ENCODE measurements at places on chromosomes 1 and 21. TPM values are rescaled to one million over a fixed set of nuclear protein-coding genes. Genes with fewer than 3 reads are reported as not detected.

DNA sequence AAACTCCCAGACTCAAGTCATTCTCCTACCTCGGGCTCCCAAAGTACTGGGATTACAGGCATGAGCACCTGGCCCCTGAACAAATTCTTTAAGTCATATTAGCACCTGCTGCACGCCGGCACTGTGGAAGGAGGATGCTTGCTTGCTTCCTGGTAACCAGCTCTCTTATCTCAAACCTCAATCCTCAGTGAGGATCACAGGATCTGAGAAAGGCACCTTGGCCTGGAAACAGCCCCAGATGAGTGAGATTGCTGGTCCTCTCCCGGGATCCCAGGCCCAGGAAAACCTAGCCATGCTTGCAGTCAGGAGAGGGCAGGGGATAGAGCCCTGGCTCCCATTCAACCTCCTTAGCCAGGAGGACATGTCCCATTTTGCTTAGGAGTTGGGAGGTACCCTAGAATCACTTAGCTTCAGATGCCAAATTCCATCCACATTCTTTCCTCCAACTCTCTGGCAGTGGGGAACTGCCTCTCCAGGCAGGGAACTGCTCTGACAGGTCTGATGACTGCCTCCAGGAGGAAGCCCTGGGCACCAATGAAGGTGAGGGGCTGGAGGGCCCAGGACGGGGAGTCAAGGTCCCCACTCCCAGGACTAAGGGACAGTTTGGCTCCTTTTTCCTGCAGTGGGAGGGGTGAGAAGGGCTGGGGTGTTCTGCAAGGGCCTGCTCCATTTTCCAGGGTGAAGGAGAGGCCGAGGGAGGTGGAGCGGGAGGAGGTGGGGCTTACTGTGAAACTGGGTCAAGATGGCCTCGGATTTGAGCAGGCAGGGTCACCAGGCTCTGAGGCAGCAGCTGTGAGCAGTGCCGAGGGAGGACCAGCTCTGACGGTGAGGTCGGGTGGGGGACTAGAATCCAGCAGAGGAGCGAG is 9.5 kb downstream of the GPR37L1 start:
- DNase-seq, result no peak

GRCh38 chr1:214332946-214333798 is 52.2 kb downstream of the SMYD2 start:
- DNase-seq, result peak; percentile 49

DNA sequence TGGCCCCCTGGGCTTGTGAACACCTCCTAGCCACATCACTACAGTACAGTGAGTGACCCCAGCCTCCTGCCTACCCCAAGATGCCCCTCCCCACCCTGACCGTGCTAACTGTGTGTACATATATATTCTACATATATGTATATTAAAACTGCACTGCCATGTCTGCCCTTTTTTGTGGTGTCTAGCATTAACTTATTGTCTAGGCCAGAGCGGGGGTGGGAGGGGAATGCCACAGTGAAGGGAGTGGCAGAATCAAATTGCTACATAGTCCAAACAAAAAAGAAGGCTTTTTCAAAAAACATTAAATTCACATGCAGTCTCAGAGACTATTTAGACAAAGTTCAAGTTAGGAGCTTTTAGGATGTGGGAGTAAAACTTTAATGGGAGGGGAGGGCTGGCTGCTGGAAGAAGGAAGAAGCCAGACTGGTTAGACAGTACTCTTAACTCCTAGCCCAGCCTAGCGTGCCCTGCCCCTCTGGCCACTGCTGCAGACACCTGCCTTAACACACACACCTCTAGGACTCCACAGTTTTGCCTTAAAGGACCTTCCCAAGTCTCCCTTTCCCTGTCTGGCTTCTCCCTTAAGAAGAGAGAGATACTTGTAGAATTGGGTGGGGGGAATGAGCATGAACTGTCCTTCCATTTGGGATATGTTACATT is 9.4 kb downstream of the PEA15 start:
- DNase-seq, result no peak

GRCh38 chr1:58812926-58813325 is 29.1 kb upstream of the JUN start:
- DNase-seq, result no peak

DNA sequence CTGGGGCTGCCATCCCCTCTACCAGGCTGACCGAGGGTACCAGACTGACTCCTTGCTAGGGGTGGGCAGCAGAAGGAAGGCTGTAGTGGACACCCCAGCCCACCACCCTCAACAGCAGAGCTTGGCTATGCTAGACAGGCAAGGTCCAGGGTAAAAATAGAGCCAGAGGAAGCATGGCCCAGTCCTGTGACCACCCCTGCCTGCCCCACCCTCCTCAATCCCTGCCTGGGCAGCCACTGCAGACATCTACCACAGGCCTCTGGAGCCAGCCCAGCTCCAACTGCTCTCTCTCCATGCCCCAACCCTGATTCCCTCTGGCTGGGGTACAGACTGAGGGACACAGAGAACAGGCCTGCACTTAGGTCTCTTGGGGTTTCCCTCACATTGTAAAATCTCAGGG is 1.7 kb downstream of the S100A1 start:
- no peak for DNase-seq

GRCh38 chr1:2542246-2542915 is 12.3 kb upstream of the HES5 start:
- no peak for DNase-seq

GRCh38 chr1:27885114-27885528 is 12.8 kb downstream of the THEMIS2 start:
- no peak for DNase-seq

GRCh38 chr1:22111620-22112019 is 31.3 kb downstream of the WNT4 start:
- no peak for DNase-seq

GRCh38 chr1:1221887-1222574 is 8.1 kb upstream of the TNFRSF4 start:
- no peak for DNase-seq

Gene KLHDC8A
- total RNA-seq, result not detected

Gene FMN2
- not detected for total RNA-seq

Gene LCA5L
- 0.38 TPM for total RNA-seq

Gene CD1B
- not detected for total RNA-seq
